Renal cortex interstitium (tissue), 15 donors: ENCODE measurements at places on chromosomes 5 and 9.

DNA sequence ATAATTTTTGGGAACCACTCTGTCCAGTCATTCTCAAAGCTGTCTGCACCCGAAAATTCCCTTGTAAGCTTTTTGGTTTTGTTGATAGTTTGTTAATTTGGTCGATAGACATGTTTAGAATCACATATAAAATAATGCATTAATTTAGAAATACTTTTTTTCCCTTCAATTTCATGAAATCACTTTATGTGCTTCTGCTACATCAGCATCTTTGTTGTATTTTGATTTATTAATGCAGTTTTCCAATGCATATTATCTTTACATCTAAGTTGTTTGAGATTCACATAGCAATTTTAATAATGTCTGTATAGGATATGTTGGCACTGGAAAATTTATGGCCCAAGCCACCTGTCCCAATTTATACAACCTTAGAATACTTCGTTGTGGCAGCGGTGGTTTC is 60.6 kb upstream of the SV2C start:
- DNase-seq: no peak

DNA sequence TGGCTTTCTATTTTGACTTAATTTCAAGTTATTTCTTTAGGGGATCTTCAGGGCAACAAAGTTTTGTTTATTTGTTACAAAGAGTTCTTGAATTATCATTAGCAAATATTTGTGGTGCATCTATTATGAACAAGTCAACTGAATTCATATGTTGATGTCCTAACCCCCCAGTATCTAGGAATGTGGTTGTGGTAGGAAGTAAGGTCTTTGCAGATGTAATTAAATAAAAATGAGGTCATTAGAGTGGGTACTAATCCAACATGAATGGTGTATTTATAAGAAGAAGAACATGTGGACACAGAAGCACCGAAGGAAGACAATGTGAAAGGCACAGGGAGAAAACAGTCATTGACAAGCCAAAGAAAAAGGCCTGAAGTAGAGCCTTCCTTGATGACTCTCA is 474.0 kb upstream of the DAB2 start:
- DNase-seq: no peak

DNA sequence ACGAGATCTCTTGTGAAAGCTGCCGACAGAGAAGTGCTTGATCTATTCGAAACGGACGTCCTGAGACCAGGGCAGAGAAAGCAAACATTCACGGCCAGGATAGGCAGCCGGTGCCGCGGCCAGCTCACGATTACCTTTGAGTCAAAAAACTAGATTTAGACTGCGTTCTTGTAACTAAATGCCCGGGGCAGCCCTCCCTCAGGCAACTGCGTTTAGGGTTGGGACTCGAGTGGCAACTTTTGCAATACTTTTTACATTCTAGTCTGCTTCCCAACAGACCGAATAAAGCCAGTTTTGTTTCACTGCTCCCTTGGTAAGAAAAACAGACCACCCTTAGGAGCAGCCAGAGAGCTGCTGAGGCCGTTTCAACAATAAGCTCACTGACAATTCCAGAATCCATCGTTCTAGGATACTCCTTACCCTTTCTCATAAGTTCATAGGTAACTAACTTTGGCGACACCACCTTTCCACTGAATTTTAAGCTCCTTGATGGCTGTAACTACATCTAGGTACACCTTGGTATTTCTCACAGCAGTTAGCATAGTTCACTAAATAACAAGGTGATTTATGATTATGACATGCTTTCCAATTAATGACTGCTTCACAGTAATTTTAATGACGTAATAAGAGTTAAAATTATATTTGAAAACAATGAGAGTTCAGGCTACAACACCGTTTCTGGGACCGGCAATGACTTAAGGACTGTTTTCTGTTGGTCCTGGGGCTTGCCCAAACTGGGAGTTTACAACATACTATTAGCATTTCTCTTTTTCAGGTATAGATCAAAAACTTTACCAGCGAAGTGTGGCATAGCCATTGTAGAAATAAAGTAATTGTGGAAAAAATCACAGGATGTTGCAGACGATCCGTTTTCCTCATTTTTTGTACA is 899 bp upstream of the RAPGEF6 start:
- peak; percentile 8 for DNase-seq

DNA sequence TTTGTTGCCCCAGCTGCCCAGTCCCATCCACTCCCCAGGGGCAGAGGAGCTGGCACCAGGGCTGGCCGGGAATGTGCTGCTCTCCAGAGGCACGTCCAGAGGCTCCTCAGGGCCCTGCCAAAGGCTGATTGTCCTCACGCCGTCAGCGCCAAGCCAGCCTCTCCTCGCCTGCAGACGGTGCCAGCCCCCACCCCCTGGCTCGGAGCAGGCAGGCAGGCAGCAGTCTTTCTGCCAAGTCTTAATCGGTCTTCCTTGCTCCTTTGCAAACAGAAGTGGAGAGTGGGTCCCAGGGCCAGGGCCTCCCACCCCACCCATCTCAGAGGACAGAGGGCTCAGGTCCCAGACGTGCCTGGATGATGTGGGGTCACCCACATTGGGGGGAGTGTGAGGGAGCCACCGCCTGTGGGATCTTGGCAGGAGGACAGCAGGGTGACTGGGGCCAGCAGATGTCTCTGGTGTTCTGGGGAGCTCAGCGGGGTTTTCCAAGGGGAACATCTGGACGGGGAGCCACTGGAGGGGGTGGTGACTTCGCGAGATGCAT is 36.3 kb downstream of the FAM163B start:
- no peak for DNase-seq

DNA sequence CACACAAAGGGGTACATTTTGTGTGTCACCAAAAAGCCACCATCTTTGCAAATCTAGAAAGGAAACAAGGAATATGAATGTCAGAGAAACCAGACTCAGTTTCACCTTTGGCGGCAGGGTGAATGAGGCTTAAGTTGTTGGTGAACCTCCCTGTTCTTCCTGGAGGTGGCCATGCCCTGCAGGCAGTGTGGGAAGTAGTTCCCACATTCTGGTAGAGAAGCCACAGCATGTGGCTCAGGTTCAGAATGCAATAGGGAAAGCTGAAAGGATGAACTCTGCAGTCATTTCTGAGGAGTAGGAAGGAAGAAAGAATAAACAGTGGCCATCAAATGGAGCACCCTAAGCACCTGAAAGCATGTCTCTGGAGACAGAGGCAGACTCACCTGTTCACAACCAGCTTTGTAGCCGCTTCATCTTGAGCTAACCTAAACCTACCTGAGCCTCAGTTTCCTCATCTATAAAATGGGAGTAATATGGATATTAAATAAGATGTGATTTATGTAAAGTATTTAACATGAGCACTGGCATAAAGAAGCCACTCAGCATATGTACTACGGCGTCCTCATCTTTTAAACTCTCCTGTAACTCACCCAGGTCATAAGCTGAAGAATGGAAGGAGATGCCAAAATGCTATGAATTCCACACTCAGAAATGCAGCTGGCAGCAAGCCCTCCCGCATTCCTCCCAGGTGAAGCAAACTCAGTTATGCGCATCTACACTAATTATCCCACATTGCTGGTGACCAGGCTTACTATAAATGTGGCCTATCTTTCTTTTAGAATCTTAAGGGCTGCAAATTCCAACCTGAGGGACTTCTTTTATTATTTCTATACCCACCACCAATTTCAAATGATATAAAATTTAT is 86.0 kb downstream of the ZNF608 start:
- DNase-seq: peak; percentile 60

GRCh38 chr5:53671447-53671846 is 111.0 kb downstream of the NDUFS4 start:
- no peak for DNase-seq

- DNase-seq: no peak
Observed at GRCh38 chr5:41009232-41009631, 61.9 kb downstream of the MROH2B start.

- DNase-seq: no peak
Observed at GRCh38 chr5:1564182-1564748, 40.5 kb upstream of the LPCAT1 start.

DNA sequence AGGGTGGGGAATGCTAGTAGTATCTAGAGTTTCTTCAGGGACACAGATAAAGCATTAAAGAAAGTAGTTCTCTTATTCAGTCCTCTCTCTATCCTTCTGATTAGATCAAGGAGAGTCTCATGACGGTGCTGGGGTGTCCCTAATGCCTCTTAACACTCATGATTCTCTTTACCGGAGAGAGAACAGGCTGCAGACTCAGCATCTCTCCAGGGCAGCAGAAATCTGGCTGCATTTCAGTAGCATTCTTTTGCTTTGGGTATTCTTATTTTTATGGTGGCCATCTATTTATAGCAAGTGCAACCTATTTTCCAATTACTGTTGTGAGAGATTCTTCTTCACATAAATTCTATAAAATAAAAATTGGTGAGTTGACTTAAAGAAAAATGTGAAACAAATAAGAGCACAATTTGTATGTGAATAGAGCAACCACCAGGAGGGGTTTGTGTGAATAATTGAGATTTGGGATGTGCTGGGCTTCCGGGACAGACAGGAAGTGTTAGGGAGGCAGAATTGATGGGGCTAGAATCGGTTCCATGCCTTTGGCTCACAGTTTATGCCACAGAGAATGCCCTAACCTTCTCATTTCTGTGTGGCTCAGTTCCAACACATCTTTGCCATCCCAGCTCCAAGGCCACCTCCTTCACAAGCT is 23.8 kb upstream of the BOD1 start:
- no peak for DNase-seq

DNA sequence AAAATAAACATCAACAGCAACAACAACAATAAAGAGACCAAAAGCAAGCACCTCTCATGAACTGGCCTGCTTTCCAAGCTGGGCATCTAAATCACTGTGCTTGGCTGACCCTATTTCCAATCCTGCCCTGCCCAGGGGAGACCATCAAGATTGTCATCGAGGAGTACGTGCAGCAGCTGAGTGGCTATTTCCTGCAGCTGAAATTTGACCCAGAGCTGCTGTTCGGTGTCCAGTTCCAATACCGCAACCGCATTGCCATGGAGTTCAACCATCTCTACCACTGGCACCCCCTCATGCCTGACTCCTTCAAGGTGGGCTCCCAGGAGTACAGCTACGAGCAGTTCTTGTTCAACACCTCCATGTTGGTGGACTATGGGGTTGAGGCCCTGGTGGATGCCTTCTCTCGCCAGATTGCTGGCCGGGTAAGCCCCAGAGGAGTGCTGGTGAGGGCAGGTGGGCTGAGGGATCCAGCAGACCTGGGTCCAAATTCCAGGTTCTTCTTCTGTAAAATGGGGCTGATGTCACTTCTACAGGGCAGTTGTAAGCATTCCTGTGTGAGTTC is 15.6 kb downstream of the PTGS1 start:
- DNase-seq: no peak

DNA sequence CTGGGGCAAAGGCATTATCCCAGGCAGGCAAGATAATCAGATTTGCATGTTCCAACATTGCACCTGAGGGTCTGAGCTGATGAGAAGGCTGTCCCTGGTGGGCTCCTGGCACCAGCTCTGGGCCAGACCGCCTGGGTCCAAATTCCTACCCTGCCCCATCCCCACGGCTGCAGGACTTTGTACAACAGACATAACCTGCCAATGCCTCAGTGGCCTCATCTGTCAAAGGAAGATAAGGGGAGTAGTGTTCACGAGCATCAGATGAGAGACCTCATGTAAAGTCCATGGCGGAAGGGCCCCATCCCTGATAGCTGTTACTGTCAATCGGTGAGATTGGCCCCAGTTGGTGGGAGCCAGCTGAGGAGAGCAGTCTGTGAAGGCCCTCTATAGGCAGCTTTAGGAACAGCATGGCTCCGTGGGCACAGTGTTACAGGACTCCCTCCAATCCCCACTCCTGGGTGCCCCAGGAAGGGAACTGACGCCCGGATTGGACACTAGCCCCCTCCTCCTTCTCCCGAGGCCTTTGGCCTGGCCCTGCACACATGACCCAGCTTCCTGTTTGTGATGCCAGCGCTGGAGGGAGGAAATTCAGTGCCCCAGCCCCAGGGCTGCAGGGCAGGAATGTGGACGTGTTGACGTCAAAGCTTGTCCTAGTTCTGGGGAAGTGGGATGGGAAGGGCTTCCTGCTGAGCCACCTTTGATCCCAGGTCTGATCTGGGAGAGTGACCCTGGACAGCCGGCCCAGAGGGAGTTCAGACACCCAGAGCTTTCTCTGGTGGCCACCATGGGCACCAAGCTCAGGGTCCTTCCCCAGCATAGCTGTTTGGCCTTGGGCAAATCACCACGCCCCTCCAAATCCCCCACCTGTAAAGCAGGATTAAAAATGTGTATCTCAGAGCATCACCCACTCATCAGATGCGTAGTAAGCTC is 56.2 kb downstream of the DUSP1 start:
- DNase-seq: no peak

DNA sequence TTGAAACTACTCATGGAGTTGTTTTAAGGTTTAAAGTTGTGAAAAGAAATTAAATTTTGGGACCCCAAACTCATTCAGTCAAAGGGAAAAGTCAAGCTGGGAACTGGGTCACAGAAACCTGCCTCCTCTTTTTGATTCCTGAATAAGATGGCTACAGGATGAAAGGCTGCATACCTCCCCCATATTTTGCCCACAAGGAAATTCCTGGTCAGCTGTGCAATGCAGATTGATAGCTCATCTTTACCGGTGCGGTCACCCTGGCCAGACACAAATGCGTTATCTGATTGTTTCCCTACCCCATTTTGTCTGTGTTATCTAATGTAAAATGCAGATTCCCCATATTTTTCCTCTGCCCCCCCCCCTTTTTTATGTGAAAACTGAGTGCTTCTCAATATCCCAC is 1.3 kb downstream of the HAVCR2 start:
- no peak for DNase-seq

DNA sequence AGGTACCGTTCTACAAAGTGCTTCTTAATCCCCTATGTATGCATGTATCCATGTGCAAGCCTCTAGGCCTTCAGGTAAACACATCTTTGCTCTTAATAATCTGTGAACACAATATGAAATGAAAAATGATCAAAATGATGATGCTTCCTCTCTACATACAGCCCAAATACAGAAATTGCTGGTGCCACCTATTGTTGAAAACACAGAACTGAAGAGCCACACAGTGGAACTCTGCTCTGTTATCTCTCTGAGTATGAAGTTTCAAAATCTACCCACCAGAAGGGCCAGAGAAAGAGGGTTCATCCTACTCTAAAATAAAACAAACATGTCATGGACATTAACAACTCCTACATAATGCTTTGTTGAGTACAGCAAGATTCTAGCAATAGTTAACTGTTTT is 71.3 kb downstream of the GLIS3 start:
- peak; percentile 18 for DNase-seq

GRCh38 chr5:176714067-176714466 is 66.8 kb downstream of the TSPAN17 start:
- DNase-seq: no peak

- no peak for DNase-seq
Observed at GRCh38 chr5:56639476-56639875, 175.9 kb upstream of the MAP3K1 start.

GRCh38 chr5:56328753-56329560 is 95.8 kb upstream of the ANKRD55 start:
- no peak for DNase-seq

DNA sequence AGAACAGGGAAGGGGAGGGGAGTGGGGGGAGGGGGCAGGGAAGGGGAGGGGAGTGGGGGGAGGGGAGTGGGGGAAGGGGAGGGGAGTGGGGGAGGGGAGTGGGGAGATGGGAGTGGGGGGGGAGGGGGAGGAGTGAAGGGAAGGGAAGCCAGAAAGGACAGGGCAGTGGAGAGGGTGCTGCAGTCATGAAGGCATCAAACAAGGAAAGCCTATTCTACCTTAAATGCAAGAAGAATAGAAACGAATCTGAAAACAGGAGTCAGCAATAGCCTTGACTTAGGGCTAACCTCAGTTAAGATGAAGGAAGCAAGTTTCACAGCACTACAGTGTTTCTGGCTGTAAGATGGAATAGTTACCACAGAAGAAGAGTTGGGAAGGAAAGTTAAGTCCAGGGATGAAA is 59.5 kb downstream of the CAMSAP1 start:
- DNase-seq: no peak

GRCh38 chr5:1973391-1974013 is 90.8 kb upstream of the IRX4 start:
- DNase-seq: no peak

GRCh38 chr9:102950346-102950745 is 44.8 kb upstream of the CYLC2 start:
- no peak for DNase-seq
